ENCODE measurements at places on chromosomes 1 and 21.

GRCh38 chr1:114135786-114136185, 17.9 kb downstream of the SYT6 start:
- no peak for DNase-seq

DNA sequence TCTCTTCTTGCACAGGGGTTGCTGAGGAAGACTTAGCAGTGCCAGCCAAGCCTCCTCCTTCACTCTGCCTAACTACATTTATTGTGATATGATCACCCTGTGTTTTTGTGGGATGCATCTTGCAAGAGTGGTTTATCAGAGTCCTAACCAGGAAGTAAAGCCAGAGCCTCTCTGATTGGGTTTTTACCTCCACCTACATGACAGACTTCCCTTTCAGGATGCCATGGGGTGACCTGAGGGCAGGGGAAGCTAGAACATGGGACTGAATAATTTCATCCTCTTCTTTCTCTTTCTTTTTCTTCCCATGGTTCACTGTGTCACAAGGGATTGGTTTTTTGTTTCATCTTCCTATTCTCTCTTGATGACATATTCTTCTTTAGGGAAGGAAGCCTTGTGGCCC, 146.6 kb downstream of the HHAT start:
- DNase-seq, result no peak

DNA sequence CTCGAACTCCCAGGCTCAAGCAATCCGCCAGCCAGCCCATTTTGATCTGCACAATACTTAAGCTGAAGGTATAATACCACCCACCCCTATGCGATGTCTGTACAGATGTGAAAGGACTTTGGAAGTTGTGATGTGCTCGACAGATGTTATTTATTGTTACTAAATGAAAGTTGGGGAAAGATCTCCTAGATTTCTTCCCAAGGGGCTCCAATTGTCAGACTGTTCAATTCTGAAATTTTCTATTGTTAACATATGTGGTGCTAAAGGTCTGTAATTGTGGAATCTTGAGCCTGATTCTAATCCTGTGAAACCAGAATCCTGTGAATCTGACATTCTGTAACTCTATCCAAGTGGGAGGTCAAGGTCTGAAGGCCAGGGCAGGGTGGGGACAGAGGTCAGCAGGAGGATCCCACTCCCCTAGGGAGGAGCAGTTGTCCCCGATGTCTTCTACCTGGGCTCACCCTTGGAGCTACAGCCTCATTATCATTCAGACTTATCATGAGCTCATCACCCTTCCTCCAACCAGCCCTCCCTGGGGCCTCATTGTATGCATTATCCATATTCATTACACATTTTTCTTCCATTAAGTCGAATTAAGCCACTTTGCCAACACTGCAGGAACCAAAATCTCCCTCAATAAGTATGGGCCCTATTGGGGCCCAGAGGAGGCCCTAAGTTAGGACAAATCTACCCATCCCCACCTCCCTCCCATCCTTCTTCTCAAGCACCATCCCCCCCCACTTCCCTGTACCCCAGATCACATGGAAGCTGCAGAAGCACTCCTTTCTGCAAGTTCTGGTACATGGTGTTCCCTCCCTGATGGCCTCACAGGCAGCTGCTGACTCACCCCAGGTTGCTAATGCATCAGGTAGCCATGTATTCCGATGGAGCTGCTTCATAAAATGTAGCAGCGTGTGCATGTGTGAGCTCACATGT, 32.3 kb downstream of the SHISAL2A start:
- no peak for DNase-seq

GRCh38 chr1:93573940-93574469, 107.6 kb downstream of the BCAR3 start:
- no peak for DNase-seq

GRCh38 chr1:26389604-26390247, 17.2 kb upstream of the ZNF683 start:
- DNase-seq, result no peak

DNA sequence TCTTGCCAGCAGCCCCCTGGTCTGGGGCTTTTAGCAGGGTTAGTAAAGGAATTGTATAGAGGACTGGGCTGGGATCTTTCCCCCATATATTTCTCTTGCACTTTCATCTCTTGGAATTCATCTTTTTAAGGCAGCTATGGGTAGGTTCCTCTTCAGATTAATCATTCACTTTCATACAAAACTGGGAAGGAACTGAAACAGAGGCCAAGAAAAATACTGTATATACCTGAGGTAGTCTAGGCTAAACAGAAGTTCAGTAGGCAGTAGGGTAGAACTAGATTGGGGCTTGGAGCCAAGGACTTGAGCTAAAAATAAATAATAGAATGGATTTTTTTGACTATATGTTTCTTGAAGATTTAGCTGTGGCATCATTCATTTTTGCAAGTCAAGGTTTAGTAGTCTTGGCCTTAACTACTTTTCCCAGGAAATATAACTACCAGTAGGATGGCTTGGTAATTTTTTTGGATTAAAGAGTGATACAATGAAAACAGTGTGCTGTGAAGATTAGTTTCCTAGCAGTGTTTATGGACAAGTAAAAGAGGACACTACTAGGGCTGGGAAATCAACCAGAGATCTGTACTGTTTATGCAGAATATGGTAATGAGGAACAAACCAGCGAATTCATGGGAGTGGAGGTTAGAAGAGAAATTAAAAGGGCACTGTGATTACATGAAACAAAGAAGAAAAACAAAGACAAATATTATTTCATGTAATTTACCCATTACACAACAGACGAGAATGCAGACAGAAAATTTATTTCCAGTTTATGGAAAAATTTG, 50.9 kb upstream of the PTGS2 start:
- no peak for DNase-seq

DNA sequence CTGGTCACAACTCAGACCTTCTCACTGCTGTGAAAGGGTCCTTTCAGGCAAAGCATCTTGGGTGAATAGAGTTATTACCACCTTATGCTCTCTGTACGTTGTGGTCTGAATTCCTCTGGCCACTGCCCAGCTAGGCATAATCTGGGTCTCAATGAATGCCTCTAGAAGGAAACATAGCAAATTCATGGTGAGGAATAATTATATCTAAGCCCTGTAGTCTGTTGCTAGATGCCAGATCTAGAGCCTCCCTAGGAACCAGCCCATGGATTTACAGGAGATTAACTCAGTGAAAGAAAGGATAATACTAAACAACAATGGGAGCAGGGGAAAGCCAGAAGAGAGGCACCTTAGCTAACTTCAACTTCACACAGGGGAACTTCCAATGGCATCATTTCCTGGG, 2.4 kb upstream of the COL11A1 start:
- DNase-seq, result no peak

- no peak for DNase-seq
Observed at GRCh38 chr1:47532921-47533792, 95.3 kb downstream of the FOXD2 start.

GRCh38 chr21:16176570-16176969, 446.8 kb downstream of the USP25 start:
- DNase-seq, result no peak

DNA sequence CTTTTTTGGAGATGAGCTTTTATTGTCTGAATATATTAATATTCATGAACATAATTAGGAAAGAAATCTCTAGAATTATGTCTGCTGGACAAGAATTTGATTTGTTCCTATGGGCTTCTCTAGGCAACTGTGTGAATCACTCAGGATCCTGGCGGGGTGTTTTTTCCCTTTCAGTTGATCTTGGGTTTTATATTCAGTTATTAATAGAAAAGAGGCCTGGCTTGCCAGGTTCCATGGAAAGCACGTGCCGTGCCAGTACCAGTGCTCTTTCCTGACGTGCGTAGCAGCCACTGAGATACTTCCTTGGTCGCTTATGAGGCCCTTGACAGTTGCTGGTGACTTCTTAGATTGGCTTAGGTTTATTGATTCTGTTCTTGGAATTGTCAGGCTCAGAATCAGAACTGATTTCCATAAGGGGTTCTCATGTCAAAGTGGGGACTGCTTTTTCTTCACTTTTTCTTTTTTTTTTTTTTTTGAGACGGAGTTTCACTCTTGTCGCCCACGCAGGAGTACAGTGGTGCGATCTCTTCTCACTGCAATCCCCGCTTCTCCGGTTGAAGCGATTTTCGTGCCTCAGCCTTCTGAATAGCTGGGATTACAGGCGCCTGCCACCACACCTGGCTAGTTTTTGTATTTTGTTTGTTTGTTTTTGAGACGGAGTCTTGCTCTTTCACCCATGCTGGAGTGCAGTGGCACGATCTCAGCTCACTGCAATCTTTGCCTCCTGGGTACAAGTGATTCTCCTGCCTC, 48.7 kb upstream of the KIF1B start:
- DNase-seq, result no peak

DNA sequence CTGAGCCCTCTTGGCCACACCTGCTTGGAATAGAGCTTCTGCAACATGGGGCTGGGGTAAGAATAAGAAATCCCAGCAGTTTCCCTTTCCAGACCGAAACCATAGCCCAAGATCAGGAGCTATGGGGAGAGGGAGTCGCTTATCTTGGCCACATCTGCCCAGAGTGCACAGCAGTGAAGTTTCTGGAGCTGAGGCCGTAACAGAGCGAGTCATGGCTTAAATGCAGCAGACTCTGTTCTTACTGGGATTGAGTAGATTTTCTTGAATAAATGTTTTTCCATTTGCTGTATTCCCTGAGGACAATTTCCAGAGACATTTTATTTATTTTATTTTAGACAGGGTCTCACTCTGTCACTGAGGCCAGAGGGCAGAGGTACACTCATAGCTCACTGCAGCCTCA, 33.5 kb downstream of the CFAP57 start:
- no peak for DNase-seq

- DNase-seq, result no peak
Observed at GRCh38 chr1:185137896-185138545, 18.7 kb downstream of the TRMT1L start.

- no peak for DNase-seq
Observed at GRCh38 chr1:231201979-231202633, 38.9 kb upstream of the GNPAT start.

- DNase-seq, result peak; percentile 65
Observed at GRCh38 chr1:15579683-15580047, 5.2 kb downstream of the AGMAT start.

- DNase-seq, result no peak
Observed at GRCh38 chr21:26966649-26967061, 233 bp downstream of the ADAMTS5 start.

- no peak for DNase-seq
Observed at GRCh38 chr1:238370599-238370998, 479.9 kb upstream of the ZP4 start.

GRCh38 chr1:113488576-113489177, 98.4 kb downstream of the MAGI3 start:
- no peak for DNase-seq

GRCh38 chr1:89607586-89608318, 25.2 kb upstream of the LRRC8C start:
- no peak for DNase-seq

DNA sequence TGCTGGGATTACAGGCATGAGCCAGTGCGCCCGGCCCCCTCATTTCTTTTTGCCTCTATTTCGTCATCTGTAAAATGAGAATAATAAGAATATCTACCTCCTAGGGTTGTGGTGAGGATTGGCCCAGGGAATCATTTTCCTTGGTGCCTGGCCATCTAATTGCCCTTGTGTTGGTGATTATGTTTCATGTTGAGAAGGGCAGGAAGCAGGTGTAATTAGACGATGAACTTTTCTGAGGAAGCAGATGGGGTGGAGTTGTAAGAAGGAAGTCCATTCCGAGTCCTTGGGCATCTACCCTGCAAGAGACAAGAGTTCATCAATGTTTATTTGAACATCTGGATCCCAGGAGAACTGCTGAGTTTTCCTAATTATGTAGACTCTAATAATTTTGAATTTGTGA, 38.7 kb upstream of the NEK2 start:
- DNase-seq, result no peak

GRCh38 chr21:43876605-43877004, 11.6 kb downstream of the AGPAT3 start:
- no peak for DNase-seq

- no peak for DNase-seq
Observed at GRCh38 chr1:214292322-214292721, 11.4 kb downstream of the SMYD2 start.

DNA sequence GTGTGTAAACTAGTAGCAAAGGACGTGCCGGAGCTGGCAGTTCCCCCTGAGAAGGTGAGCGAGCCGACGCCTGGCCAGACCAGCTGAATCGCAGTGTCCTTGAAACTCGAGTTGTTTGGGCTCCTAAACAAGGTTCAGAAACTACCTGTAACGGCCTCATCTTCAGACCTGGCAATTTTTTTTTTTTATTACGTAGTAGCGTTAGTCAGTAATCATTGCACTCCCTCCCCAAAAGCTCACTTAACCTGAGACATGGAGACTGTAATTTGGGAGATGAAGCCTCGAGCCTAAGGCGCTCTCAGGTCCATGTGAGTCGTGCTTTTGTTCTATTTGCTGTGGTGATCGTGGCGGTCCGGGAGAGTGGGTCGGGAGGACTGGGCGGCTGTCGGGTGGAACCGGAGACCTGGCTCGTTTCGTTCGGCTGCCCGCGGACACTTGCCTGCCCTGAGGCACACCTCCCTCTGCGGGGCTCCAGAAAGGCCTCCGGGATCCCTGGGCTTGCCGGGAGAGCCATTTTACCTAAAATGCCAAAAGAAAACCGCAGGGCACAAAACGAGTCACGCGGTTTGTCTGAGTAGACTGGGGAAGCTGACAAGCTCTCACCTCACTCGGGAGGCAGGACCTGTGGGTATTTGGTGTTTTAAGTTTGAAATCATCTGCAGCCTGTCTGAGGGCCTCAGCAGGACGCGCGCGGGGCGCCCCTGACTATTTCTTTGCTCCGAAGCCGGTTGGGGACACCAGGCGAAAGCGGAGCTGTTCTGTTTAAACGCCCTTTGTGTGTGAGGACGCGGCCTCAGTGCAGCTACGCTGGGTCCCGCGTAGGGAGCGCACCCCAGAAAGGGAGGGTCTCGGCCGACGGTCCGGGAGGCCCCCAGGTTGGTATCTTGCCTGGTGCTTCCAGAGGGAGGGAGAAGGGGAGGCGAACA, 722 bp downstream of the LHX8 start:
- no peak for DNase-seq

DNA sequence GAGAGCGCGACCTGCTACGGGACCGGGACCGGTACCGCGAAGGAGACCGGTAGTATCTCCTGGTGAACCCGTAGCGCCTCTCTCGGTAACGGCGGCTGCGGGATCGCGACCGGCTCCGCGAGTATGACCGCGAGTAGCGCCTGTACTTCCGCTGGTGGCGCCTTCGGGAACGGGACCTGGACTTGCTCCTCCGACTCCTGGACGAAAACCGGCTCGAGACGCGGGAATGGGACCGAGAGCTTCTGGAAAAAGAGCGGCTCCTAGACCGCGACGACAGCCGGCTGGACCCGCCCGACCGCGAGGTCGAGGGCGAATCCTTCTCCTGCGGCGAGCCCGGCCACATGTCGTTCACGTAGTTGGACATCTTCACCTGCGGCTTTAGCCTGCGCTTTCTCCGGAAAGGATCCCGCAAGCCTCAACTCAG, 642 bp downstream of the RSRP1 start:
- peak; percentile 36 for DNase-seq

- DNase-seq, result no peak
Observed at GRCh38 chr1:86646256-86646655, 58.1 kb upstream of the SH3GLB1 start.

- DNase-seq, result no peak
Observed at GRCh38 chr1:156056326-156056849, 1.8 kb downstream of the LAMTOR2 start.

- DNase-seq, result no peak
Observed at GRCh38 chr1:29824025-29824424, 587.7 kb downstream of the PTPRU start.
